ENCODE measurements at places on chromosomes 7 and 10. TPM values are rescaled to one million over a fixed set of nuclear protein-coding genes. Genes with fewer than 3 reads are reported as not detected.

BTBD16 gene
- total RNA-seq, result 0.57 TPM

PLAC9 gene
- not detected for total RNA-seq

AGAP9 gene
- 9.5 TPM for total RNA-seq

ZNF248 gene
- 3.8 TPM for total RNA-seq

PIP gene
- total RNA-seq, result 0.36 TPM

KCNMA1 gene
- 68.8 TPM for total RNA-seq

PLAU gene
- 121 TPM for total RNA-seq

NODAL gene
- not detected for total RNA-seq

EPHA1 gene
- not detected for total RNA-seq

SH3PXD2A gene
- total RNA-seq, result 1.3 TPM

CTAGE4 gene
- not detected for total RNA-seq

UNCX gene
- total RNA-seq, result not detected

HTR5A gene
- not detected for total RNA-seq

SORBS1 gene
- 0.35 TPM for total RNA-seq

LRIT1 gene
- not detected for total RNA-seq

CHN2 gene
- 0.35 TPM for total RNA-seq

CH25H gene
- total RNA-seq, result 0.36 TPM

CABCOCO1 gene
- total RNA-seq, result 0.19 TPM

OGDHL gene
- total RNA-seq, result 0.40 TPM

ASAH2 gene
- 3.1 TPM for total RNA-seq

ATG9B gene
- 0.39 TPM for total RNA-seq

EVX1 gene
- total RNA-seq, result 0.14 TPM

FZD1 gene
- 2.2 TPM for total RNA-seq

ODAD2 gene
- total RNA-seq, result not detected

NPS gene
- total RNA-seq, result not detected

PDE6C gene
- total RNA-seq, result not detected

CHST3 gene
- total RNA-seq, result 53.7 TPM

HYAL4 gene
- not detected for total RNA-seq

DCLRE1C gene
- total RNA-seq, result 5.3 TPM

AGAP4 gene
- total RNA-seq, result 5.2 TPM

CCL26 gene
- total RNA-seq, result 9.9 TPM

All from A549 treated with Mapracorat at 1 μM for 4 hours (cell line).